ENCODE measurements at places on chromosomes 13 and 19. TPM values are rescaled to one million over a fixed set of nuclear protein-coding genes. Genes with fewer than 3 reads are reported as not detected.

The PPAN gene
- 34.9 TPM for polyA plus RNA-seq

The ZNF559 gene
- polyA plus RNA-seq = 61.9 TPM

The TEX29 gene
- 0.22 TPM for polyA plus RNA-seq

The FOSB gene
- 269 TPM for polyA plus RNA-seq

The CLEC17A gene
- polyA plus RNA-seq = 0.23 TPM

The ZFR2 gene
- 0.43 TPM for polyA plus RNA-seq

The MAP2K2 gene
- 118 TPM for polyA plus RNA-seq

The MISP3 gene
- polyA plus RNA-seq = 1.1 TPM

The FZR1 gene
- 46.6 TPM for polyA plus RNA-seq

DNA sequence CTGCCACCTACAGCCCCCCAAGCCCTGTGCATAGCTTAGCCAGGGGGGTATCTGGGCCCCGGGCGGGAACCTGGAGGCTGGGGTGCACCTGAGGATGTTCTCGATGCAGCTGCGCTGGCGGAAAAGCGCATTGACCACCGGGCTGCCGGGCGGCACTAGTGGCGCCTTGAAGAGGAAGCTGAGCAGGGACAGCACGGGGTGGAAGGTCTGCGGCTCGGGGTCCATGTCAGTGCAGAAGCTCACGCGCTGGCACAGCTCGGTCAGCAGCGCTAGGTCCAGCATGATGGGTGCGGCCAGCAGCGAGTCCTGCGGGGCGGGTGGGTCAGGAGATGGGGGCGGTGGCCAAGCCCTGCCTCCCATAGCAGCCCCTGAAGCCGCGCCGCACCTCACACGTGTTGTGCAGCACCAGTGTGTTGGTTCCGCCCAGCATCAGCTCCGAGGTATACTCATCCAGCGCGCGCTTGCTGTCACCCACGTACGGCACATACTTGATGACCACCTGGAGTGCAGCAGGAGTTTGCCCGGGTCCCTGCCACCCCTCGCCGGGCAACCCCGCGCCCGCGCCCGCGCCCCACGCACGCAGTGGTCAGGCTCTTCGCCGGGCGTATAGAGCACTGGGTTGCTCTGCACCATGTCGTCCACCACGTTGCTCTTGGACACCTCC lies 2.6 kb downstream of the ISYNA1 start:
- no peak for DNase-seq

GRCh38 chr19:35357867-35358573 lies at the start of gene FFAR3:
TSS of gene FFAR3 (plus strand) at chr19:35358460. CDS start at chr19:35358891, 431 bp downstream.
- DNase-seq = peak; percentile 78

DNA sequence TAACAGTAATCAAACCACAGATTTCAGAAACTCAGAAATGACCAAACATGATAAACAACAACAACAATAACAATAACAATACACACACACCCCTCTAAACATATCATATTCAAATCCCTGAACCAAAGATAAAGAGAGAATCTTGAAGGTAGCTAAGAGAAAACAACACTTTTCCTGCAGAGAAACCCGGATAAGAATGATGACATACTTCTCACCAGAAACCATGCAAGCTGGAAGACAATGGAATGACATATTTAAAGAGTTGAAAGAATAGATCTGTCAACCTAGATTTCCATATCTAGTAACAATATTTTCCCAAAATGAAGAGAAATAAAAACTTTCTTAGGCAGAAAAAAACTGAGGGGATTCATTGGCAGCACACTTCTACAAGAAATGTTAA lies 138.1 kb downstream of the LIG4 start:
- DNase-seq = no peak

DNA sequence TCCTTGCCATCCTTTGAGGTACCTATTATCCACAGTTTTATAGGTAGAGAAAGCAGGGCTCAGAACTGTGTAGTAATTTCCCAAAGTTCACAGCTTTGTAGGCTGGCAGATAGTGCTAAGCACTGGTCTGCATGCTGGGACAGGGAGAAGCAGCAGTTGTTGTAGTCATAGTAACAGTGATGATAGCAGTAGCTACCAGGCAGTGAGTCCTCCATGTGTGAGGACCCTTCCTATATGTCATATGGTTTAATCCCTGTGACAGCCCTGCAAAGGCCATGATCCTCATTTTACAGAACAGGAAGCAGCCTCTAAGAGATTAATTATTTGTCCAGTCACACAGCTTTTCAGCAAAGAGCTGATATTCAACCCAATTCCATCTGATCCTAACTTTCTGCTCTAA lies 21.0 kb downstream of the SERP2 start:
- DNase-seq = no peak

GRCh38 chr19:56144831-56145230 lies 3.7 kb downstream of the ZNF444 start:
- DNase-seq = no peak

GRCh38 chr19:4914736-4915501 lies 5.6 kb downstream of the UHRF1 start:
- DNase-seq = no peak

- DNase-seq = no peak
Measured at GRCh38 chr19:2483084-2483483, 7.2 kb downstream of the GADD45B start.

DNA sequence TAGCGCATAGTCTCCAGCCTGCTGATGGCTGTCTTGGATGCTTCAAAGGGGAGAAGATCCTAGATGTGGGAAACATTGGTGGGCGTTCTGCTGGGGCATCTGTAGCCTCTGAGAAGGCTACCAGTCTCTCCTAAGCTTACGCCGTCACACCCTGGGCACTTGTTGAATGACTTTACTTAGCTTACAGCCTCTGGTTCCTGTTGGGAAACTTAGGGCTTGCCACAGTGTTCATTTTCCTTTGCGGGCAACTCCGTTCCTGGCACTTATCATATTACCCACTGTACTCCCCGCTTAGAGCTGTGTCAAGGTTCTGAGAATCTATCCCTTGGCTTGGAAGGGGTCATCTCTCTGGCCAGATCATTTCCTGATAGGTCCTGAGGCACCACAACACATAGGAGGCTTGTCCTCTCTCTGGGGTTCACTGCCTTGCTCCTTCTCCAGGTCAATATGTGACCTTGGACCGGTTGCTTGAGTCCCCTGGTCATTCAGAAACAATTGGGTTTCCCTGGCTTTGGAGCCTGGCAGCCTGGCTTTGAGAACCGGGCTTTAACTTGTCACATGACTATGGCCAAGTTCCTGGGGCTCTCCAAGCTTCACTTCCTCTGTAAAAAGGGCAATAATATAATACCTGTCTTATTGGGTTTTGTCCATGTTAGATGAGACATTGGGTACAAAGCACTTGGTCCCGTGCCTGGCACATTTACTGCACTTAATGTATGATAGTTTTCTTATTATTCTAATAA lies 20.5 kb upstream of the ALOX5AP start:
- DNase-seq = no peak
